ENCODE measurements at places on chromosomes 2 and 18. TPM values are rescaled to one million over a fixed set of nuclear protein-coding genes. Genes with fewer than 3 reads are reported as not detected.

GRCh38 chr2:105498281-105498846, 99.5 kb upstream of the FHL2 start:
- H3K27me3 ChIP-seq: no peaks in the 10 kb centered on the region
- H3K4me3 ChIP-seq: no peak overlapping the region
- H3K36me3 ChIP-seq: no peaks in the 10 kb centered on the region
- no peaks in the 10 kb centered on the region for H3K4me1 ChIP-seq

CHRNG gene
- total RNA-seq: not detected

DNA sequence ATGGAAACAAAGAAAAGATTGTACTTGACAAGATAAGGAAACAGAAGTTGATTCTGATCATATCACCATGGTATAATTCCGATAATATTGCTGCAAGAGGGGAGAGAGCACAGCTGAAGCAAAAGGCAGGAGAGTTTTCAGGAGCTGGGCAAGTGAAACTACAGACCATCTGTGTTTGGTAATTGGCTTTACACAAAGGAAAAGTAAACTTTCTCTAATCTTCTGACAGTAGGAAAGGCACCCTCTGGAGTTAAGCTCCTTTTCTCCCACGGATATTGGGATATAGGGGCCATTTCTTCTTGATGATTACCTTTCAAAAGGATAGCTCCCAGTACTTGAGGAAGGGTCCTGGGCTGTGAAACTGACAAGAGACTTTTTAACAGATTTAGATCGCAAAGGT, 29.9 kb upstream of the REG3A start:
- H3K4me3 ChIP-seq: no peak overlapping the region
- H3K4me1 ChIP-seq: no peaks in the 10 kb centered on the region
- no peaks in the 10 kb centered on the region for H3K27me3 ChIP-seq
- H3K27ac ChIP-seq: no peak overlapping the region
- no peaks in the 10 kb centered on the region for H3K36me3 ChIP-seq
- no peak for DNase-seq

CHN1 gene
- 3.1 TPM for total RNA-seq

SRD5A2 gene
- total RNA-seq: not detected

GRCh38 chr18:3892152-3892551, 442.2 kb downstream of the TGIF1 start:
- no peaks in the 10 kb centered on the region for H3K4me1 ChIP-seq
- DNase-seq: no peak
- H3K27me3 ChIP-seq: no peaks in the 10 kb centered on the region
- H3K27ac ChIP-seq: no peak overlapping the region

GRCh38 chr2:99694331-99694730, 204.5 kb upstream of the REV1 start:
- no peaks in the 10 kb centered on the region for H3K4me1 ChIP-seq
- H3K4me3 ChIP-seq: no peak overlapping the region
- DNase-seq: no peak
- no peak overlapping the region for H3K27ac ChIP-seq
- no peaks in the 10 kb centered on the region for H3K27me3 ChIP-seq
- H3K36me3 ChIP-seq: no peaks in the 10 kb centered on the region

DNA sequence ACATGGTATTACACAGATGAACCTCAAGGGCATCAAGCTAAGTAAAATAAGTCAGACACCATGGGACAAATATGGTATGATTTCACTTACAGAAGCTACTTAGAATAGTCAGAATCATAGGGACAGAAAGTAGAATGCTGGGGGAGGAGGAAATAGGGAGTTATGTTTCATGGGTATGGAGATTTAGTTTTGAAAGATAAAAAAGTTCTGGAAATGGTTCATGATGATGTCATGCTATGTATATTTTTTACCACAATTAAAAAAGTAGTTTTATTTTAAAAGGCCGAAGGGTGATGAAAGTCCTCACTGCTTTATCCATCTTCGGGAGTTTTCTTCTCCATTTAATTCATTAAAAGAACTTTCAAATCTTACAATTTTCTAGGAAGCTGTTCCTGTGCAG, 181.9 kb downstream of the CALCRL start:
- no peak overlapping the region for H3K27ac ChIP-seq
- no peak for DNase-seq
- no peaks in the 10 kb centered on the region for H3K36me3 ChIP-seq

DNA sequence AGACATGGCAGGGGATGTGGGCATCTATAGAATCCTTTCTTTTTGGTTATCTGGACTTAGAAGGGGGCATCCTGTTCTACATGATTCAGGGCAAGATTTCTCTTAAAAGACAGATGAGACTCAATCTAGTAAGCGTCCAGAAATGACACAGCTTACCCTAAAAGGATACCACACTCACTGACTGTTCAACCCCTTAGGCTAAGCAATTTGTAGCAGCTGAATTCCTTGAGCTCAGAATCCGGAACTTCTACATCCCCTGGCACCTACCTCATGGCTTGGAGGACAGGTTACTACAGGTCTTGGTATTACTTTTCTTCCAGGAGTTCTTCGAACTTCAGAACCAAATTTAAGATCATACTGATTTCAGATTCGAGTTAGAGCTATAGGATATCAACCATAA, 138.4 kb downstream of the LAMA3 start:
- no peak for DNase-seq
- peaks cover 13% of the 10 kb centered on the region for H3K4me1 ChIP-seq
- no peaks in the 10 kb centered on the region for H3K36me3 ChIP-seq
- H3K27ac ChIP-seq: no peak overlapping the region
- no peak overlapping the region for H3K4me3 ChIP-seq

VWC2L gene
- total RNA-seq: not detected

DNA sequence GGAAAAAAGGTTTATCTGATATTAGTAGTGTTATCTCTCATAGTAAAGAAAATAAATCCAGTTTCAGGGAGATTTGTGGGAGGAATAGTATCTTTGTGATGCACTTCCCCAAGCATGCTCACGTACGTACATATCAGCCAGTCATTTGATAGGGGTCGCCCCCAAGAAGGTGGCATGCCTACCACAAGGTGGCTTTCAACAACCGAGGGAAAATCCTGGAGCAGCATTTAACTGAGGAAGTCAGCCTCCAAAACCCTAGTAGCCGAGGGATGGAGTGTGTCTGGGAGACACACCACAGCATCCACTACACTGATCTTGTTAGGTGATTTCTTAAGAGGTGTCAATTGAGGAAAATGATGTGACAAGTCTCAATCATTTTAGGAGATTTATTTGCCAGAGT, 623.9 kb downstream of the NYAP2 start:
- H3K27me3 ChIP-seq: no peaks in the 10 kb centered on the region
- H3K27ac ChIP-seq: no peak overlapping the region
- H3K4me1 ChIP-seq: no peaks in the 10 kb centered on the region
- DNase-seq: no peak
- no peak overlapping the region for H3K4me3 ChIP-seq

DNA sequence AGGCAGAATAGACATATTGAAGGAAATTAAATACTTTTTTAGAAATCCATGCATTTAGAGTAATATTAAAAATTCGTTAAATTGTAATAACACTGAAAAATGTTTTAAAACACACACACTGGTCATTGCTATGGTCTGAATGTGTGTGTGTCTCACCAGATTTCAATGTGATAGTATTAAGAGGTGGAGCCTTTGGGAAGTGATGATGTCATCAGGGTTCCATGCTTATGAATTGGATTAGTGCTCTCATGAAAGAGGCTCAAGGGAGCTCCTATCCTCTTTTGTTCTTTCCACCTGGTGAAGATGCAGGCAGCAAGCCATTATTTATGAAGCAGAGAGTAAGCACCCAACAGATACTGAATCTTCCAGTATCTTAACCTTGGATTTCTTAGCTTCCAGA, 441.8 kb downstream of the CDH2 start:
- DNase-seq: no peak
- no peaks in the 10 kb centered on the region for H3K36me3 ChIP-seq
- no peak overlapping the region for H3K27ac ChIP-seq
- no peak overlapping the region for H3K4me3 ChIP-seq
- no peaks in the 10 kb centered on the region for H3K4me1 ChIP-seq

GRCh38 chr2:147405651-147406050, 439.2 kb upstream of the ACVR2A start:
- no peak overlapping the region for H3K4me3 ChIP-seq
- H3K36me3 ChIP-seq: no peaks in the 10 kb centered on the region
- H3K27ac ChIP-seq: no peak overlapping the region
- H3K27me3 ChIP-seq: no peaks in the 10 kb centered on the region
- no peaks in the 10 kb centered on the region for H3K4me1 ChIP-seq

DNA sequence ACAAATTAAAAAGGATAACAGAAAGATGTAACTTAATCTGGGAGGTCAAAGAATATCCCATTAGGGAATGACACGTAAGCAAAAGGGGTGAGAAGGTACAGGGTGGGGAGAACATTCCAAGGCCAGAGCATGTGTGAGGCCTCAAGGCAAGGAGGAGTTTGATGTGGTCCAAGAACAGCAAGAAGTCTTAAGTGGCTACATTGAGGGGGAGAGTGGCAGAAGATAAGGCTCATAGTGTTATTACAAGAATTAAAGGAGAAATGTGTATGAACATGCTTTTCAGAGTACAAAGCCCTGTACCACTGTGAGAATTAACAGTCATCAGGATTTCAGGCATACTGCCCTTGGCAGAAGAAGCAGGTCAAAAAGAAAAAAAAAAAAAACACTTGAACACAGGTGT, 174.4 kb upstream of the ERBB4 start:
- no peaks in the 10 kb centered on the region for H3K4me1 ChIP-seq
- H3K4me3 ChIP-seq: no peak overlapping the region
- no peaks in the 10 kb centered on the region for H3K36me3 ChIP-seq

KCNJ3 gene
- total RNA-seq: not detected

DYNAP gene
- not detected for total RNA-seq

DNA sequence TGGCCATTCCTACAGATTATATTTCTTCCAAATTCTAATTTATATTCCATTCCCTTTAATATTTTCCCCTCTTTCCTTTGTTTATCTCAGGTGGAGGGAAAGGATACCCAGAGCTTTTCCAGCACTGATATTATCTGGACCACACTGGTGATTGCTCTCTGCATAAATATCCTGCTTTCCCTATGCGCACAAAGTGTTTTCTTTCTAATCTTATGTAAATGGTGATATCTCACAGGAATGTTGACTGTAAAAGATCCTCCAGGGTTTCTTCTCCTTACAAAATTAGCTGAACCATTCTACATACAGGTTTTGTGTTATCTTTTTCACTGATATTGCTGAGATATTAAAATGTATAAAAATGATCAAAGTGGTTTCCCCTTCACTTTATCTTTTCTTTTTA, 59.1 kb upstream of the GALNT13 start:
- H3K27me3 ChIP-seq: no peaks in the 10 kb centered on the region
- no peak overlapping the region for H3K27ac ChIP-seq
- no peak overlapping the region for H3K4me3 ChIP-seq
- no peaks in the 10 kb centered on the region for H3K36me3 ChIP-seq

GRCh38 chr18:40447820-40448219, 1507.2 kb upstream of the PIK3C3 start:
- no peaks in the 10 kb centered on the region for H3K4me1 ChIP-seq
- DNase-seq: no peak
- H3K36me3 ChIP-seq: no peaks in the 10 kb centered on the region
- H3K27me3 ChIP-seq: no peaks in the 10 kb centered on the region
- no peak overlapping the region for H3K4me3 ChIP-seq

TXNDC2 gene
- not detected for total RNA-seq

DNA sequence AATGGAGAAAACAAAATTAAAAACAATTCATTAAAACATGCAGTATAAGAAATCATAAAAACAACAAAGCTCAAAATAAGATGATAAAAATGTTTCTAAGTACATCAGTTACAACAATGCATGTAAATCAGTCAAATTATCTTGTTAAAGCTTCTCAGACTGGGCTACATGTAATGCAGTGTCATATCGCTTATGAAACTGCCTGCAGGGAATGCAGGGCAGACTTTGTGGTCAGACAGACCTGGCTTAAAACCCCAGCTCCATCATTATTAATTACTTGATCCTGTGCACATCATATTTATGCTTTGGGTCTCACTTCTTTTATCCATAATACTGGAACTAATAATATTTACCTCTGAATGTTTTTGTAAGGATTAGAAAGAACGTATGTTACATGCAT, 74.6 kb downstream of the PID1 start:
- H3K4me1 ChIP-seq: no peaks in the 10 kb centered on the region
- H3K27me3 ChIP-seq: no peaks in the 10 kb centered on the region

RNF144A gene
- 85.7 TPM for total RNA-seq

DNA sequence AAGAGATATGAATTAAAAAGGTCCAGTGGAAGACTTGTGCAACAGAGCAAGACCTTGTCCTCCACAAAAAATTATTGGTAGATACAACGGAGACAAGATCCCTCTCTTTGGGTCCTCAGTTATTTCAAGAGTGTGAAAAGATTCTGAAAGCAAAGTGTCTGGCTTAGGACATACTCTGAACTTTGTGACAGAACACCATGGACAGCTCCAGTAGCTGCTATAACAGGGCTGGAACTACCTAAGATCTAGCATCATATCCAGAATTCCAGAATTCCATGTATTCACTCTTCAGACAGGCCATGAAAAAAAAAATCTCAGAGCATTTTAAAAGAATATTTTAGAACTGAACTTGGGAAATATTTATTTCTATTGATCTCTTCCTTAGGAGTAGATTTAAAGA, 74.8 kb upstream of the ZBTB14 start:
- no peaks in the 10 kb centered on the region for H3K36me3 ChIP-seq
- DNase-seq: no peak
- H3K27me3 ChIP-seq: peaks cover 4% of the 10 kb centered on the region
- H3K27ac ChIP-seq: no peak overlapping the region
- H3K4me3 ChIP-seq: no peak overlapping the region

STEAP3 gene
- 0.23 TPM for total RNA-seq

ANKRD30B gene
- total RNA-seq: not detected

ARL5A gene
- 44.8 TPM for total RNA-seq

DNA sequence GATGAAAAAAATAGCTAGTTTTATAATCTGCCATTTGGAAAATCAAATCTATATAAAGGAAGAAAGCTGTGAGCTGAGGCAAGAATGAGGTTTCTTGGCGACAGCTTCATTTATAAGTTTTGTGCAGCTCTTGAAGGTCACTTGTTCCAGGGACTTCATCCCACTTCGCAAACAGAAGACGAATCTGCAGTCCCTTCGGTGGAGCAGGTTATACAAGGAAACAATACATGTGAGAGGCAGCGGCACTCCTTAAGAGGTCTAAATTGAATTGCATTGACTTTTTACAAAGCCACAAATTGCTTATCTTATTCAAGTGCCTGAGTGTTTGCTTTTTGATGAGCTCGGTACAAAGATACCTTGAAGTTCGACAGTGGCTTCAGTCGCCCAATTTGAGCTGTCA, 72.2 kb downstream of the C1QL2 start:
- no peaks in the 10 kb centered on the region for H3K36me3 ChIP-seq
- H3K4me1 ChIP-seq: no peaks in the 10 kb centered on the region
- H3K4me3 ChIP-seq: no peak overlapping the region
- no peak overlapping the region for H3K27ac ChIP-seq
- H3K27me3 ChIP-seq: peaks cover 8% of the 10 kb centered on the region

DNA sequence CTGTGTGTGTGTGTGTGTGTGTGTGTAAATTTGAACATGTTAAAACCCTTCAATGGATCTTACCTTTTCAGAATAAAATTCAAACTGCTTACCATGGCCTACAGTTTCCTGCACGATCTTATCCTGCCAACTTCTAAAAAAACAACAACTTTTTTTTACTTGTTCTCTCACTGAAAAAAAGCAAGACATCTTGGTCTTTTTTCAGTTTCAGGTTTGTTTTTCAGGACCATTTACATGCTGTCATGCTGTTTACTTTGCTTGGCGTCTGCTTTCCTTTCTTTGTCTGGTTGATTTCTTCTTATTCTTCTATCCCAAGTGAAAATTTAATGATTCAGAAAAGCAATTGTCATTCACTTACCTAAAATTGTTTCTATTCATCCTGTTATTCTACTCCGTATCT, 286.3 kb upstream of the TMEFF2 start:
- no peaks in the 10 kb centered on the region for H3K4me1 ChIP-seq
- no peak for DNase-seq
- H3K27me3 ChIP-seq: no peaks in the 10 kb centered on the region
- no peak overlapping the region for H3K4me3 ChIP-seq
- H3K36me3 ChIP-seq: no peaks in the 10 kb centered on the region

- H3K27ac ChIP-seq: peak overlapping the region; percentile 83
- H3K4me1 ChIP-seq: peaks cover 43% of the 10 kb centered on the region
- no peaks in the 10 kb centered on the region for H3K36me3 ChIP-seq
- no peaks in the 10 kb centered on the region for H3K27me3 ChIP-seq
These were observed 34.7 kb downstream of the LPIN2 start for GRCh38 chr18:2978208-2978607.
